ENCODE measurements at places on chromosomes 6 and 20.

- DNase-seq: no peak
These were observed 7.3 kb downstream of the PNRC1 start for GRCh38 chr6:89087881-89088280.

- no peak for DNase-seq
These were observed 113.4 kb upstream of the MRPS10 start for GRCh38 chr6:42331019-42331418.

- DNase-seq: no peak
These were observed 219.6 kb upstream of the CHD6 start for GRCh38 chr20:41837669-41838224.

- DNase-seq: no peak
These were observed 4.3 kb downstream of the CALHM4 start for GRCh38 chr6:116557893-116558292.

DNA sequence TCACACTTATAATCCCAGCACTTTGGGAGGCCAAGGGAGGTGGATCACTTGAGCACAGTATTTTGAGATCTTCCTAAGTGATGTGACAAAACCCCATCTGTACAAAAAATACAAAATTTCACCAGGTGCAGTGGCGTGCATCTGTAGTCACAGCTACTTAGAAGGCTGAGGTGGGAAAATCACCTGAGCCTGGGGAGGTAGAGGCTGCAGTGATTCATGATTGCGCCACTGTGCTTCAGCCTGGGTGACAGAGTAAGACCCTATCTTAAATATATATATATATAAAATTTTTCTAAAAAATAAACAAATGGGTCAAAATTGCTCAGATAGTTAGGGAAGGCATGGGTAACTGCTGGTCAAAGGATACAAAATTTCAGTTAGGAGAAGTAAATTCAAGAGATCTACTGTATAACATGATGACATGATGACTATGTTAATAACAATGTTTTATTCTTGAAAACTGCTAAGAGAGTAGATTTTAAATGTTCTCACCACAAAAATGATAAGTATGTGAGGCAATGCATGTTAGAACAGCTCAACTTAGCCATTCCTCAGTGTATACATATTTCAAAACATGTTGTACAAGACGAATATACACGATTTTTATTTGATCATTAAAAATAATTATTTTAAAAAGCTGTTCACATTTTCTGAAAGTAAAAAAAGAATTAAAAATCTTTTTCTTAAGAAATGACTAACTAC, 24.4 kb downstream of the TBC1D32 start:
- DNase-seq: no peak

GRCh38 chr6:31815025-31815838, at the start of the genes HSPA1A and HSPA1L:
HSPA1A (plus strand) TSS chr6:31815543; CDS start chr6:31815757, 214 bp downstream.
HSPA1L (minus strand) TSS chr6:31815283; CDS start chr6:31811972, 3,311 bp downstream.
- DNase-seq: peak; percentile 54

DNA sequence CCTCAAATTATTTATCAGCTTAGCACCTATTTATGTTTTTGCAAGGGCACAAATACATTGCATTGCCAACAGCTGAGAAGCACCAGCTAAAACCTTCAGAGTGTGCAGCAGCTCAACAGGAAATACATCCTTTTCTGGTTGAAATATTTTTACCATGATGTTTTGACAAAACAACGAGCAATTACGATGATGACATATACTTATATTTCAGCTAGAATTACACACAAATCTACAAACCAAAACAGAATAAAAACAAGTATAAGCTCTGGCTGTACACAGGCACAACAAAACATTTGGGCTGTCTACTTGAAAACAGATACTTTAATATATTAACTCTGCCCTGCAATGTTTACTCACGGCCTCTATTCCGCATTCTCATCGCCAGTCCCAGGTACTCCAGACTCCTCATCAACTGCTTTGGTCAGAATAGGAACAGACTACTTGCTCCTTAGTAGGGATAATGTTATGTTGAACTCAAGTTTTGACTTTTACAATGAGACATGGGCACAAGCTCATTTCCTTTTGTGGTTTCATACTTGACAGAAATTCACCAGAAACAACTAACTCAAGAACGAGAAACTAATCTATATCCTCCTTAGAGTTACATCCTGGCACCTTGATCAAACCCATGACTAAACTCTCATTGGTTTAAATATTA, 377.6 kb downstream of the ESR1 start:
- DNase-seq: no peak

GRCh38 chr20:51463998-51464397, 78.5 kb downstream of the NFATC2 start:
- no peak for DNase-seq

DNA sequence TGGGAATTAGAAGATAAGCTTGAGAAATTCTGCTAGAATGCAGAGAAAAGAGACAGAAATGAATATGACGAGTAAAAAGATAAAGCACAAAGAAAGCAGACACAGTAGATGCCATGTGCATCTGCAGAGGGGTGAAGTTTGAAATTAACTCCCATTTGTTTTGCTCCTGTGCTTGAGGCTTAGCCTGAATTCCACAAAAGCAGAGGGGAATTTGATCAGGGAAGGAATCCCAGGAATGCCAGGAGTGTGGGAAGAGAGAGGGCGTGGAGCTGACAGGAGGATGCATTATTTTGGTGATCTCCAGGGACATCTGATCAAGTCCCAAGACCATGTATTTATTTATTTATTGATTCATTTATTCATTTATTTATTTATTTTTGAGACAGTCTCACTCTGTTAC, 55.6 kb downstream of the SLC22A1 start:
- no peak for DNase-seq

DNA sequence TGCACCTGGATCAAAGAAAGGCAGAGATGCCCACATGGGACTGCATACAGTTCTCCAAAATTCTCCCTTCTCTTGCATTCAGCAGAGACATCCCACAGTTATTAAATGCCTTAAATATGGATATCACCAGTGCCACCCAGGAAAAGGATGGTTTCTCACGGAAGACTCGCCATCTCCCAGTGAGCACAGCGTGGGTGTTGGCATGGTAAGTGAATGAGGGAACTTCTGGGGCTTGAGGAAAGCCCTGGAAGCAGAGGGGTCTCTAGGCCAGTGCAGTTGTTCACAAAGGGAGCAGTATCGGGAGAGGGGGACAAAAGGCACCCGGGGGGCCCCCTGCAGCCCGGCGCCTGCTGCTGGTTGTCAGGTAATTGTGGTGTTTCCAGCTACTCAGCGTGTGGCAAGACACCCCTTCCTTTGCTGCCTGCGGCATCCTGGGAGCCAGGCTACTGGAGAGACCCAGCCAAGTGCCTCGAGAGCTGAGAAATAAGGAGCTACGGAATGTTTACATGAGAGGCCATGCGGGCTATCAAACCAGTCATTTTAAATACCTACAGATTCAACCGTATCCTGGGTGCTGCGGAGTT, 125.4 kb downstream of the PXDC1 start:
- DNase-seq: no peak

DNA sequence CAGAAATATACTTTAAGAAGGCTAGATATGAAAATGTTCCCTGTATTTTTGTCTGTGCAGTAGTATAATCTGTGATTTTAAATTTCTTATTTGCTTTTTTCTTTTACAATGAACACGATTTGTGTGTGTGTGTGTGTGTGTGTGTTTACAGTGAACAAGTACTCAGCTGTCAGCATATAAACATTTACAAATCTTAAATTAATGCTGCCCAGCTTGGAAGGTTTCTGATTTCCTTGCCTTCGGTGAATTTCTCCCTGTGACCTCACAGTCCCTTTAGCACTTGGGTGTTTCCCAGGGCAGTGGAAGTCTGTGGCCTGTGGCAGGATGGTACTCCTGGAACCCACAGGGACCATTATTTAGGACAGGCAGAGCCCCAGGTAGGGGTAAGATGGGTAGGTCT, 37.6 kb downstream of the TXLNB start:
- DNase-seq: no peak

DNA sequence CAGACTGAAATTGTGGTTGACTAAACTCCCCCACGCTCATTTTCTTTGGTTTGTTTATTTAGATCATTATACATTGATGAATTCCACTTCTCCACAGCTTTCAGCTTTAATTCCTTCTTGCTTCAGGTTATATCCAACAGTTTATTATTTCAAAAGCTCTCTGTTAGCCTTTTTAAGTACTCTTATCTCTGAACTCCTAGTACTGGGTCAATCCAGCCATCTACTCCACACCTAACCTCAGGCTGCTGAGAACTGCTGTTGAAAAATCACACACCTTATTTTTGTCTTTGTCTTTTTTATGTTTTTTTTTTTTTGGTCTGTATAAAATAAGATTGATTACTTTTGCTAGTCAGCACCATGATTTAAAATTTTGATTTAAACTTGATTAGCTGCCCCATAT, 32.9 kb downstream of the FLRT3 start:
- DNase-seq: no peak

- no peak for DNase-seq
These were observed 155.2 kb upstream of the PRSS16 start for GRCh38 chr6:27092316-27092692.

DNA sequence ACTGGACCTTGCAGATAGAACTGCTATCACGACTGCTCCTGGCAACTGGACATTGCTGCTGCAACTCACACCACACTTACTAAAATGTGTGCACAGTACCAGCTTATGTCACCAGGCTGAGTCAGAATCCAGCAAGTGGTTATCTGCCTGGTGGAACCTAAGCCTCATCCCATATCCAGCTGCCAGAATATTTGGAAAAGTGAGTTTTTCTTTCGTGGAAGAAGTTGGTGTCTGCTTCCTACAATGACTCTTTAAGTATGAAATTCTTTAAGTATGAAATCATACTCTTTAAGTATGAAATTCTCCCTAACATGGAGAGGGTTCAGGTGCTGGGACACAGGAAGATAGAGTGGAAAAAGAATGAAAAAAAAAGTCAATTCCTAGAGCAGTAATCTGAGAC, 16.4 kb upstream of the POLR1H start:
- DNase-seq: no peak

DNA sequence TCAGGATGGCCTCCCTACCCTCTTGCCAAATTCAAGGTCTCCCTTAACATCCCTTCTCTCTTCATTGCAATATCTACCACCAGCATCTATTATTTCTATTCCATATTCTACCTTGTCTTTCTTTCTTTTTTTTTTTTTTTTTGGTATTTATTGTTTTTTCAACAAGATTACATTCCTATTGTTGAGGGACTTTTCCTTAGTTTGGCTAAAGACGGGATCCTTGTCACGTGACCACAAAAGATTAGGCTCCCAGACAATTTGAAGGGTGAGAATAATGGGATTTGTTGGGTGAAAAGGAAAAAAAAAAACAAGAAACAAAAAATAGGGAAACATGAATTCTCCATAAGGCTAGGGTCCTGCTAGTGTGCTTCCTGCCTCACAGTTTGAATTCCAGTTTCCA, 124.3 kb upstream of the MCHR2 start:
- no peak for DNase-seq
